ENCODE measurements at places on chromosomes 2 and 18. TPM values are rescaled to one million over a fixed set of nuclear protein-coding genes. Genes with fewer than 3 reads are reported as not detected.

The EHD3 gene
- 1.7 TPM for total RNA-seq

The IL37 gene
- total RNA-seq = not detected

The EIF5B gene
- total RNA-seq = 82.6 TPM

The AFF3 gene
- total RNA-seq = not detected

The RNU2-63P gene
- total RNA-seq = 13.9 TPM

The CTLA4 gene
- total RNA-seq = 54.8 TPM

The CLIP4 gene
- 40.6 TPM for total RNA-seq

The ANKRD62 gene
- total RNA-seq = not detected

The FRZB gene
- not detected for total RNA-seq

The ATF2 gene
- 62.8 TPM for total RNA-seq

DNA sequence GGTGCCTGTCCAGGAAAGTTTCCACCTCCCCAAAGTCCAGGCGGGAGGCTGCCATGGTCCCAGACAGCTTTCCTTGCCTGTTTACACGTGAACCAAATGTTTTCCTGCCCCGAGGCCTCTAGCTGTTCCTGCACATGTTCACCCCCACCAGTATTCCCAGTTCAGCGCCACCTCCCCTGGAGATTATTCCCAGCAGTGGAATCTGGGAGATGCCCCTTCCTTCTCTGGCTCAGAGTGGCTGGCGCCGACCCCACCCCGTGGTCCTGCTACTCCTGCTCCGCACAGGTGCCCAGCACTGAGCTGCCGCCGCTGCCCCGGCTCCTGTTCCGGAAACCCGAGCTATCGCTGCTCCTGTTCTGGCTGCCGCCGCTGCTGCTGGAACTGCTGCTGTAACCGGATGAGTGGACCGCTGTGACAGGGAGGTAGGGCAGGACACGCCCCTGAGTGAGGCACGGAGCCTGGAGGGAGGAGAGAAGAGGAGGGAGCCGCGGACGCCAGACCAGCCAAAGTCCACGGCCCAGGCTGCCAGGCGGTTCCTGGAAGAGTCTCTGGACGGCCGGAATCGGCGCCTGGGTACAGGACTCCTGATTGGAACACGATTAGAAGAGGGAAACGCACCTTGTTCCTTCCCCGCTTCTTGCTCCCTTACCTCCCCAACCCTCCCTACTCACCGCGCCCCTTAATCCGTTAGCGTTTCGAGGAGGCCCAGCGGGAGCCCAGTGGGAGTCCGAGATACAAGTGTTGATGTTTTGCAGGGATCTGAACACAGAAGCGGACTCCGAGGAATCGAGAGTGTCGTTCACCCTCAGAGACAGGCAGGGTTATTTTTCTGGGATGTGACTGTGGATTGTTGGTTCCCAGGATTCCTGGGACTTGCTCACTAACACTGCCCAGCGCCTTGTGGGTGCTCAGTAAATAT, at the start of gene PDE11A:
PDE11A (minus strand) TSS at position 395 of the 919 bp plus-strand sequence; CDS start at position 55, 340 bp downstream.
- H3K4me3 ChIP-seq = peak within 1 kb of the TSS; percentile 11
- DNase-seq = peak; percentile 62
- H3K36me3 ChIP-seq = no peaks in the 10 kb centered on the region
- H3K4me1 ChIP-seq = peaks cover 8% of the 10 kb centered on the region
- H3K27ac ChIP-seq = no peak within 1 kb of the TSS

GRCh38 chr2:274503-274902, 9.8 kb downstream of the ACP1 start:
- no peak overlapping the region for H3K27ac ChIP-seq
- no peak for DNase-seq
- H3K4me3 ChIP-seq = no peak overlapping the region
- peaks cover 36% of the 10 kb centered on the region for H3K4me1 ChIP-seq

DNA sequence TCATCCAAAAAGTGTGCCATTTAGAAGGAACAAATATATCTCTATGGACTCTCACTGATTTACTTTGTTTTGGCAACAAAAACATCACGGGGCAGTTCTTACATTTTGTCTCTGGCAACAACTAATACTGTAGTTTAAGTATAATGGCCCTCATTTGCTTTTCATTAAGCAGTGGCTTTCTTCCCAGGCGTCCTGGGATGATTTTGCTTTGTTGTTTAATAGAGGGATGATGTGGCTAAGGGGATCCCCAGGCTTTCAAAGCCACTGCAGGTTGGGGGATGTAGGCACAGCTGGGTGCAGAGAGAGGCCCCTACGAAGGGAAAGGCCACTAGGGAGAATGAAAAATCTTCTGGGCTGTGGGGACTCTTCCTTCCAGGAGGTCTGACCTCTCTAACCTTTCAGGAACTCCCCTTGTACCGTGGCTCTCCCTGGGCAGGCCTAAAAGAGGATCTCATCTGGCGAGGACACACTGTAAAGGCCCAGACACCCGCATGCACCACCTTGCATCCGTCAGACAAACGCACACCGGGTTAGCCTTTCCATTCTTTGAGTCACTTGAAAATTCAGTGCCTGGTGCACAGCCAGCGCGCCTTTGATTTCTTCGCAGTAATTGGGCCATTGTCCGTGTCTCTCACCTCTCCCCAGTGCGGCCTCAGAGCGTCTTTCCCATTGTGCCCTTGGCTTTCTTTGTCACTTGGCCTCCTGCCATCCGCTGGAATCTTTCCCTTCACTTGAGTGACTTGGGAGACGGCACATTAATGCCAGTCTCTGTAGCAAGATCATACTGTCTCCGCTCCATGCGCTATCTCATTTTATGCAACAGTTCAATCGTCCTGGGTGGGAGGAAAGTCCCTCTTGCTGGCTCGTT, 40.3 kb upstream of the AFF3 start:
- H3K27me3 ChIP-seq = peaks cover 9% of the 10 kb centered on the region
- no peaks in the 10 kb centered on the region for H3K4me1 ChIP-seq
- H3K4me3 ChIP-seq = no peak overlapping the region
- no peak overlapping the region for H3K27ac ChIP-seq
- H3K36me3 ChIP-seq = no peaks in the 10 kb centered on the region

GRCh38 chr2:205166745-205167144, 515.6 kb upstream of the NRP2 start:
- H3K36me3 ChIP-seq = no peaks in the 10 kb centered on the region
- no peak overlapping the region for H3K27ac ChIP-seq
- H3K27me3 ChIP-seq = no peaks in the 10 kb centered on the region
- DNase-seq = no peak
- H3K4me1 ChIP-seq = peaks cover 5% of the 10 kb centered on the region

- DNase-seq = no peak
- no peaks in the 10 kb centered on the region for H3K36me3 ChIP-seq
- peaks cover 4% of the 10 kb centered on the region for H3K4me1 ChIP-seq
Observed at GRCh38 chr2:9690252-9690651, 59.5 kb upstream of the YWHAQ start.

GRCh38 chr2:97764559-97765263, 51.3 kb downstream of the ZAP70 start:
- no peak overlapping the region for H3K4me3 ChIP-seq
- DNase-seq = no peak
- peaks cover 6% of the 10 kb centered on the region for H3K36me3 ChIP-seq
- H3K4me1 ChIP-seq = peaks cover 32% of the 10 kb centered on the region
- H3K27ac ChIP-seq = no peak overlapping the region

DNA sequence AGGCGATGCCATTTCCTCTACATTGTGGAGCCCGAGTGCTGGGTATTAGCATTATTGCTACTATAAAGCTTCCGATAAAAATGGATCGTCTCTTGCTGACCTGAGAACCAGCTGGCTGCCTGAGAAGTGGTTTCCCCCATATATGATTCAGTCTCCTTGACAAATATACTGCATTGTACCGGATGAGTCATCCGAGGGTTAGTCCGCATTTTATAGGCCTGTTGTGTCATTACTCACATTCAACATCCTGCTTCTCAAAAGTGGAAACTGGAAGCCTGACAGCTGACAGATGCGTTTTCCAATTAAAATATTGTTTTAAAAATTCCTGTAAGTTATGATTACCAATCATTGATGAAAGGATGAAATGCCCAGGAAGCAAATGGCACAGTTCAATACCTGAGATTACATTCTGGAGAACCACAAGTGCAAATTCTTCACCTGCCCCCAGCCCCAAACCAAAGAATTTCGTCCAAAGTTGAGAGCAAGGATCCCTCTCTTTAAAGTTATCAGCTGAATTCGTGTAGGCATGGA, 65.7 kb downstream of the SPRED2 start:
- H3K4me3 ChIP-seq = peak overlapping the region; percentile 28
- no peaks in the 10 kb centered on the region for H3K36me3 ChIP-seq
- DNase-seq = no peak
- no peak overlapping the region for H3K27ac ChIP-seq
- H3K27me3 ChIP-seq = no peaks in the 10 kb centered on the region

DNA sequence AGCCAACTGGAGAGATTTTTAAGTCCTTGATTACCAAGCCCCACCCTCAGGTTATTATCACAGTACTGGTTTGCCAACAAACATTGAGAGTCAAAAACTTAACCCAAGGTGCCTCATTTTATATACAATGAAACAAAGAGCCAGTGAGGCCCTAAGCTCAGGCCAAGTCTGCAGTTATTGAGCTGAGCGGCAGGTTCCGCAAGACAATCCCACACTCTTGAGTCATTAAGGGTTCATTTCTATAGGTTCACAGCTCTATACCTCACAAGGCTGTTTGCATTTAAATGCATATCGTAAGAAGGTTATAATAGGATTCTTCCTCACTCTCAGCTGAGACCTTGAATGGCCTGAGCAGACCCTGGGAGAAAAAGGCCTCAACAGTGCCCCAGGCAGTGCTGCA, 268.4 kb upstream of the RGPD4 start:
- H3K4me1 ChIP-seq = no peaks in the 10 kb centered on the region
- no peak for DNase-seq

DNA sequence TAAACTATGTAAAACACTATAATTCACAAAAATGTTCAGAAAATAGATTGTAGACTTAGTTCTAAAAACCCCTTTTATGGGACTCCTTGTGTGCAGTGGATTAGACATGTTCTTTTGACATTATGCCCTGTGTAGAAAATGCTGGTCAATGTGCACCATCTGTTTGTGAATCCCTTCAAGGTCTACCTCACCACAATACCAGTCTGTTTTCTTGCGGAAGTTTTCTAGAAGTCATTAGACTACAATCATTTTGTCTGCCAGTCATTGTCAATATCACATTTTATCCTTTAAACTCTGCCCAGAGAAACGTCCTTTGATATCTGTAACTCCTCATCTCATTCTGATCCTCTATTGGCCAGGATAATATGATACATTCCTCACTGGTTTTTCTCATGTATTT, 7.8 kb downstream of the ITGA4 start:
- H3K4me3 ChIP-seq = peak overlapping the region; percentile 66
- no peaks in the 10 kb centered on the region for H3K27me3 ChIP-seq
- H3K4me1 ChIP-seq = peaks cover 63% of the 10 kb centered on the region
- H3K36me3 ChIP-seq = peaks cover 23% of the 10 kb centered on the region
- no peak for DNase-seq

- peaks cover 6% of the 10 kb centered on the region for H3K4me1 ChIP-seq
- peaks cover 4% of the 10 kb centered on the region for H3K36me3 ChIP-seq
- no peak overlapping the region for H3K27ac ChIP-seq
- no peaks in the 10 kb centered on the region for H3K27me3 ChIP-seq
- no peak overlapping the region for H3K4me3 ChIP-seq
- DNase-seq = no peak
Observed at GRCh38 chr2:239111401-239112100, 263.7 kb downstream of the TWIST2 start.

- no peak overlapping the region for H3K4me3 ChIP-seq
- H3K27me3 ChIP-seq = peaks cover 2% of the 10 kb centered on the region
- DNase-seq = peak; percentile 8
- H3K27ac ChIP-seq = no peak overlapping the region
- peaks cover 2% of the 10 kb centered on the region for H3K4me1 ChIP-seq
Observed at GRCh38 chr2:43019536-43020183, 206.7 kb downstream of the ZFP36L2 start.

DNA sequence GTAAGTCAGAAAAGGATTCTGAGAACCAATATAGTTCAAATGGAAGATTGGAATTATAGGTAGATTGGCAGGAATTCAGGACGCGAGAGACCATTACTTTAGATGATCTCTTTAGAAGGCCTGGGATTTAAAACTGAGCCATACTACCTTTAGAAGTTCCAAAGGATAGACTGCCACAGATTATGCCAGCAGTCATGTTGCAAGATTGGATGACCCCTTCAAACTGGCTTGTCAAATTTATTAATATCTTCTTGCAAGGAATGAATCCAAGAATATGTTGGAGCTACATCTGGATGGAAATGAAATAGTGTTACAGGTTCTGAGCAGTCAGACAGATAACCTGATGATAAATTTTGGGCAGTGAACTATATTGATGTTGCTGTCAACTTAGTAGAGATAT, 22.0 kb downstream of the BABAM2 start:
- H3K4me3 ChIP-seq = no peak overlapping the region
- H3K27ac ChIP-seq = peak overlapping the region; percentile 14
- peaks cover 15% of the 10 kb centered on the region for H3K4me1 ChIP-seq

GRCh38 chr2:68769586-68770270, 35.1 kb downstream of the ARHGAP25 start:
- H3K4me1 ChIP-seq = peaks cover 91% of the 10 kb centered on the region
- H3K27ac ChIP-seq = peak overlapping the region; percentile 96
- no peaks in the 10 kb centered on the region for H3K36me3 ChIP-seq
- peak overlapping the region; percentile 94 for H3K4me3 ChIP-seq
- H3K27me3 ChIP-seq = no peaks in the 10 kb centered on the region

- peaks cover 19% of the 10 kb centered on the region for H3K27me3 ChIP-seq
- H3K4me1 ChIP-seq = peaks cover 17% of the 10 kb centered on the region
Observed at GRCh38 chr2:191597186-191597751, 80.7 kb upstream of the NABP1 start.

DNA sequence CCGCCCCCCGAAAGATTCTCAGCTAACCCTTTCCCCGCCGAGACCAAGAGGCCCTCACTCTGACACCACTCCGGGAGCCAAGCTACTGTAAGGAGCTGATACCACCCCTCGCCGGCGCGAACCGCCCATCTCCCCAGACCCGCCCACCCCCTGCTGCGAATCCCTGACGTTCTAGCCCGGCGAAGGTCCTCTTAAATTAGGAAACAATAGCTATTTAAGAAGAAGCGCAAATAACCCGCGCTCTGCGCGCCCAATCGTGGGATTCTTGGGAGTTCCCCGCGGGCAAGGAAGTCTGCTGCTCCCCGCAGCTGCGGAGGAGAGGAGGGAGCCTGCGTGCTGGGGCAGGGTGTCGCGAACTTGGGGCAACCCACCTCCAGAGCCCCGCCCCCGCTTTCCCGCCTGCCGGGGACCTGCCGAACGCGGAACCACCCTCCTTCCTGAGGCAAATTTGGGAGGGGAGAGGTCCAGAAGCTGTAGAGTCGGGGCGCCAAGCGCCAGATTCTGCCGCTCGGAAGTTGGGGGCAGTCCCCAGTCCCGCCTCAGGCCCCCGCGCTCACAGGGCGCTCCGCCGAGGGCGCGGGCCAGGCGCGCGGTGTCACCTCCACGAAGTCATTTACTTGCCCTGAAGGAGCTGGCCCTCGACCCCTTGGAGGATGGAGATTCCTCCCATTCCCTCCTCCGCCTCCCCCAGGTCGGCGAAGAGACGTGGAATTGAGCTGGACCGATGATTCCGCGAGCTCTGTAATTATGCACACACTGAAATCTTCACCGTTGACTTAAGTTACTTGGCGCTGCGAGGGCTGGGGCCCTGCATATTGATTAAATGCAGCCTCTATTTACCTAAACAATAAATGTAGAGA, 8.4 kb upstream of the SP9 start:
- peaks cover 18% of the 10 kb centered on the region for H3K4me1 ChIP-seq
- DNase-seq = peak; percentile 61
- H3K4me3 ChIP-seq = peak overlapping the region; percentile 79
- H3K27me3 ChIP-seq = peaks cover 54% of the 10 kb centered on the region
